Neural cell (in vitro differentiated cells): ENCODE measurements at places on chromosomes 2 and 18. TPM values are rescaled to one million over a fixed set of nuclear protein-coding genes. Genes with fewer than 3 reads are reported as not detected.

LIMS3 gene
- 2.2 and 2.7 TPM in 2 replicates for polyA plus RNA-seq

EFHD1 gene
- polyA plus RNA-seq: not detected in 2 replicates

PCBP1 gene
- 33.3 and 42.5 TPM in 2 replicates for polyA plus RNA-seq

NEB gene
- 0.38 and 2.9 TPM in 2 replicates for polyA plus RNA-seq

MYO7B gene
- polyA plus RNA-seq: 0.16 TPM in 1 of 2 replicates, not detected in the other

CD8B2 gene
- polyA plus RNA-seq: not detected in 2 replicates

ACKR3 gene
- polyA plus RNA-seq: 0.74 and 1.7 TPM in 2 replicates

TMEM17 gene
- 7.1 and 8.6 TPM in 2 replicates for polyA plus RNA-seq

EMILIN1 gene
- polyA plus RNA-seq: 1.3 and 2.2 TPM in 2 replicates
